Epithelial cell of proximal tubule (primary cell): ENCODE measurements at places on chromosomes 4 and X.

DNA sequence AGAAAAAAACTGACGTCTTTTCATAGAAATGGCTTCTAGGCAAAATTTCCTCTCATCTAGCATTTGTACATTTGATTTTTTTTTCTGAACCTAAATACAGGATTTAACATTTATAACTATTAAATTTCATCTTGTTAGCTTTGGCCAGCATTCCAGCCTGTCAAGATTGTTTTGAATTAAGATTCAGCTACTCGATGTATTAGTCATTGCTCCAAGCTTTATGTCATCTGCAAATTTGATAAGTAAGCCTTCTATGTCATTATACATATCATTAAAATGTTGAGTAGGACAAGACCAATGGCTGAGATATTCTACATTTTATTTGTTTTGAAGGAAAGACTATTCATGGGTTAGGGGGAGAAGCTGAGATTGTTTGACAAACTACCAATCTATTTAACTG is 46.7 kb downstream of the DDX53 start:
- no peak for DNase-seq

- no peak for DNase-seq
These were observed 946.2 kb downstream of the STPG2 start for GRCh38 chr4:97197106-97197505.

DNA sequence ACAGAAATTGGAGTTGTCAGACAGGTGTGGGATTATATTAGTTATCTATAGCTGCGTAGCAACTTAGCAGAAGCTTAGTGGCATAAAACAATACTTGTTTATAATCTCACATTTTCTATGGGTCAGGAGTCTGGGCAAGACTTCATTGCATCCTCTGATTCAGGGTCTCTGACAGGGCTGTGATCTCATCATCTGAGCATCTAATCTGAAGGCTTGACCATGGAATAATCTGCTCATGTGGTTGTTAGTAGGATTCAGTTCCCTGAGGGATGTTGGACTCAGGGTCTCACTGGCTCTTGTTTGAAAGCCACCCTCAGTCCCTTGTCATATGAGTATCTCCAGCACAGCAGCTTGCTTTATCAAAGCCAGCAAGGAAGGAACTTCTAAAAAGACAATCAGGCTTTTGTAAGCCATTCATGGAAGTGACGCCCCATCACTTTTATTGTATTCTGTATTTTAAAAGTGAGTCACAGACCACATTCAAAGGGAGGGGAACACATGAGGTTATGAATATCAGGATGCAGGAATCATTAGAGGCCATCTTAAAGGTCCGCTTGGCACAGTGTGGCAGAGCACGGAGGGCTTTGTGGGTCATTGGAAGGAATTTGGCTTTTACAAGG is 37.2 kb upstream of the FAM9B start:
- no peak for DNase-seq

DNA sequence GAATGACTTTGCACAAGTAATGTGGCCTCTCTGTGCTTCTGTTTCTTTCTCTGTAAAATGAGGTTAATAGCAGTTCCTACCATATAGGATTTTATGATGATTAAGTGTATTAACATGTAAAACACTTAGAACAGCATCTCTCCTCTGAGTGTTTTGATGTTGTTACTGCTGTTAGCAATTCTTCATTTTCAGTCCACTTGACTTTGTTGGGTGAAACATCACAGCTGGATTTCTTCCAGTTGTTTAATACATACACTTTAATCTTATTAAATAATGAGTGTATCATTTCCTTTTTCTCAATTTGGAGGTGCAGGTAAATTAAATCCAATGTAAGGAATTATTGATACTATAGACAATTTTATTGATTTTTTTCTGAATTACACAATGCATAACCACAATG is 113.6 kb downstream of the KDR start:
- no peak for DNase-seq

- DNase-seq, result no peak
These were observed 152.0 kb upstream of the SFRP2 start for GRCh38 chr4:153940916-153941315.

- DNase-seq, result no peak
These were observed 15.2 kb downstream of the C4orf46 start for GRCh38 chr4:158656439-158656838.
